ENCODE measurements at places on chromosomes 6 and 20.

DNA sequence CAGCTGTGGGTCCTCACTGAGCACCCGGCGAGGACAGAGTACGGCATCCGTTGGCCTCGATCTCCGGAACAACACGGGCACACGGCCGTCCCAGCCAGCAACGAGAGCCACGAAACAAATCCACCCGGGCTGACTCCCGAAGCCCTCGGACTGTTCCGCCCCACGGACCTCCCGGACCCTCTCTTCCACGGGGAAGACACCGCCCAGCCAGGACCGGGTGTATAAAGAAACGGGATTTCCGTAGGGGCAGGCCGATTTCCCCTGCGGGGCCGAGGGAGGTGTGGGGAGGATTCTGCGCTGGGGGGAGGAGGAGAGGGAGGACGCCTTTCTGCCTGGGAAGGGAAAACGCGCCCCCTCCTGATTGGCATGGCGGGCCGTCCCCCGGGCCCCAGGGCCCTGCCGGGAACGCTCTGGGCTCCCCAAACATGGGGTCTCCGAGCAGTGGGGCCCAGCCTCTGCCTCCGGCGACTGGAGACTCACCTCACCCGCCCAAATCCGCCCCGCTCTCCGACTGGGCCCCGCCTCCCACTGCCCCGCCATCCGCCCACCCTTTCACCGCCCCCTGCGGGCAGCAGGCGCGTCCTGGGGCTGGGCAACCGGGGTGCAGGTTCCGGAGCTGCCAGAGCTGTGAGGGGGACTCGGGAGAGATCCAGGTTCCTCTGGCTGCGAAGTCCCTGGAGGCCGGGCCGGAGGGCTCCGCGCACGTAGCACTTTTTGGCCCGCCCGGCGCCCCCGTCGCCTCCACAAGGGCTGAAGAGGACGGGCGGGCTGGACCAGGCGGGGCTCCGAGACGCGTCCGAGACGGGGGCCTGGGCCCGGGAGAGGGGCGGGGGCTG lies 679 bp upstream of the PPDPF start:
- DNase-seq = peak; percentile 74

GRCh38 chr6:37615564-37616340 lies 81.9 kb downstream of the MDGA1 start:
- DNase-seq = peak; percentile 78

DNA sequence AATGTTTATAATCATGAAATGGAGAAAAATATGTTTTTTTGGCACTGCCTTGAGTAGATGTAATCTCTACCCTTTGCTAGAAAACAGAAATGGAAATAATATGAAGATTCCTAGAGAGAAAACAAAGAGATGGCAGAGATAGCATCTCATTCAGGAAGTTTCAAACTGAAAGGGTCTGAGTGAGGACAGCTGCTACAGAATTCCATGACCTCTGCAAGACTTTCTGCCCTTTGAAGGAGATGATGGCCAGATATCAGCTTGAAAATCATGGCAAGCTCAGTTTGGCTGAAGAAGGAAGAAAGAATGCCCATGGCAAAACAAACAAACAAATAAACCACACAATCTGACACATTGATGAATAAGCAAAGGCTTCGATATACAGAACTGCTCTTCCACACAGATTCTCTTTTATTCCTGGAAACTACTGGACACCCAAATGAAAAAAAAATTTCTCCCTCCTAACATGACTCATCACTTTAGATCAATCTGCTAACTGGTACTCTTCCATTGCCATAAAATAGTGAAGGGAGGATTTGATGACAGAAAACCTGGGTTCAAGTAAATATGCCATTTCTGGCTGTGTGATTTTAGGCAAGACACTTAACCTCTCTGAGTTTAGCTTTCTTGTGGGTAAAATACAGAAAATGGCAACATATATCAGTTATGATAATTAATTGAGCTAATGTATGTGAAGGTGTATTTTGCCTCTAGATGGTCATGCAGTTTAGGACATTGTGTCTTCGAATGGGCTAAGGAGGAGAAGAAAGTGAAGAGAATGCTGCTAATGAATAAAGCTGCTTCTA lies 105.9 kb upstream of the SPACA1 start:
- no peak for DNase-seq

DNA sequence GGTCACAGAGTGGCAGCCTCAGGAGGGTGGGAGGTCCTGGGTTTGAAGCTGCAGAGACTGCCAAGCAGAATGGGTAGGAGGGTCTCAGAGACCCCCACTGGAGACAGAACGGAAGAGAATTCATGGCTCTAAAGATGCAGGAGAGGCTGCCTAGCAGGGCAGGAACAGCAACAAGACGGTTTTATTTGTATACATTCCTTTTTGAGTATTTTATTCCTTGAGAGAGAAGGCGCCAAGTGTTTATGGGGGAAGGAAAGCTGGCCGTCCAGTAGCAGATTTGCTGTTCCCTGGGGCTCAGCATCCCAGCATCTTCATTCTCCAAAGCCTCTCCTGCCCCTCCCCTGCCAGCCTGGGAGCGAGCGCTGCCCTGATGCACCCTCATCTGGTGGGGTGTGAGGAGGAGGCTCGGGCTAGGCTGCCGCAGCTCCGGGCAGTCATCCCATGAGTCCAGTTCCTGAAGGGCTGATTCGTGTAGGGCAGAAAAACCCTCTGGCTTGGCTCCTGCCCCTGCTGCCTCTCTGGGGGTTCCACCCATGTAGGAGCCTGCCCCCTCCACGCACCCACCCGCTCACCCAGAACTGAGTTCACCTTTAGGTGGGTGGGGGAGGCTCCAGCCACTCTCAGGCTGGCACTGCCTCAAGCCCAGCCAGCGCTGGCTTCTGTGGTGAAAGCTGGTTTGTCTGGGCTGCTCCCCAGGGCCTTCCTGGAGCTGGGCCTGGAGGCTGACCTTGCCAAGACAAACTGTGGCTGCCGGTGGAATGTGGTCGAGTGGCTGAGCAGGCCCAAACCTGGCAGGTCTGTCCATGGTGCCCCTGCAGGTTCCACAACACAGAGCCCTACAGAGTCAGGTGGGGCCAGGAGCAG lies 32.4 kb downstream of the CPXM1 start:
- DNase-seq = peak; percentile 75

DNA sequence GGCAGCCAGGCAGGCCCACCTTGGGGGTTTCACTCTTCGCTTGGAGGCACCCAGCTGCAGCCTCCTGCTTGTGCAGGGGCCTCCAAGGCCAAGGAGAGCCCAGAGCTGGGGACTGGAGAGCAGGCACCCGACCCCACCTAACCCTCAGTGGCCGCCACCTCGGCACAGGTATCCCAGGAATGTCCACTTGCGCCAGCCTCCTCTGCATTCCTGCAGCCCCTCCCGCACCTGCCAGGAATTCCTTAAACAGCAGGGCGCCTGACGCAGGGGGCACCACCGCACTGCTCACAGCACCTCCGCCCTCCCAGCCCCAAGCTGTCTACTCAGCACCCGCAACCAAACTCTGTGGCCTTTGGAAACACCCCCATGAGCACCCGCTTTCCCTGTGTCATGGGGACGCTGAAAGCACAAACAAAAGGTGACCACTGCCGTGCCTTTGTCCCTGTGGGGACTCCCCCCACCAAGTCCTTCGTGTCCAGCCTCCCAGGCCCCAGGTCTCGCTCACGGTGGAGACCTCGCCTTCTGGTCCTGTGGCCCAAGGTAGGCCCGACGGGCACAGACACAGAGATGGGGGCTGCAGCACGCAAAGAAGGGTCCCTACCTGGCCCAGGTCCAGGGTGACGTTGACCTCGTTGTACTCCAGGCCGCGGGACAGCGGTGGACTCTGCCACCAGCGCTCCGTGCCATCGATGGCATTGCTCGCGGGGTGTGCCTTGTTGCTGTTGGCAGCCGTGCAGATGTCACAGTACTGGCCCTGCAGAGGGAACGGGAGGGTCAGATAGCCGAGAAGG lies 5.1 kb downstream of the LAMA5 start:
- no peak for DNase-seq

- DNase-seq = peak; percentile 57
These were observed 104.9 kb downstream of the GJA10 start for GRCh38 chr6:89999154-89999553.

DNA sequence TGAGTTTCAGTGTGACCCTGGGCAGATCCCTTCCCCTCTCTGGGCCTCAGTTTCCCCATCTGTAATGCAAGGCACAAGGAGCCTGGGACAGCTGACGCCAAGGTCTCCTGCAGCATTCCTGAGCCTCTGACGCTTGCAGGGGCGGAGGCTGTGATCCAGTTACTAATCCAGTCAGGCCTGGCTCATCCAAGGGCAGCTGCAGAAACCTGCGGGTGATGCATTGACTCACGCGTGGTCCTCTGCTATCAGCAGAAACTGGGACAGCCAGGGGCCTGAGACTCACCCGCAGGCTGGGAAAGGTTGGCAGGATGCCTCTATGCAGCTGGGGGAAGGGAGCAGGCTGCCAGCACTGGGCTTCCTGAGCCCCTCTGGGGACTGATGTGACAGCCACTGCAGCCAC lies 65.0 kb upstream of the SIRPA start:
- peak; percentile 100 for DNase-seq

GRCh38 chr6:144753023-144753705 lies 468.0 kb downstream of the UTRN start:
- DNase-seq = no peak

GRCh38 chr20:9594284-9594875 lies 80.0 kb downstream of the LAMP5 start:
- no peak for DNase-seq

DNA sequence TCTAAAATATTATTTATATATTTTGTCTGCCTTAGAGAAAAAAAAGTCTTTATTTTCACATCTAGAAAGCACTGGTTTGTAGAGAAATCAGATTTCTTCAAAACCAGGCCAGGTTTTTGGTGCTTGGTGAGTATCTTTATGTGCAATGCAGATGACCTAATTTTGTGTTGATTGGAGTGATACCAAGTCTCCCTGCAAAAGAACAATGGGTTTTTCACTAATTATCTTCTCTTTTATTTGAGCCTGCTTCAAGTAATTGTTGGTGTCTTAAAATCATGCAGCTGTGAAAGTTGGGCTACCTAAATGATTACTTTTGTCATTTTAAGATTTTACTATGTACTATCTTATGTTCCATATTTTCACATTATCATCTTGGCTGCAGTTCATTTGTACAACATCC lies 874.7 kb downstream of the TFAP2A start:
- peak; percentile 72 for DNase-seq

DNA sequence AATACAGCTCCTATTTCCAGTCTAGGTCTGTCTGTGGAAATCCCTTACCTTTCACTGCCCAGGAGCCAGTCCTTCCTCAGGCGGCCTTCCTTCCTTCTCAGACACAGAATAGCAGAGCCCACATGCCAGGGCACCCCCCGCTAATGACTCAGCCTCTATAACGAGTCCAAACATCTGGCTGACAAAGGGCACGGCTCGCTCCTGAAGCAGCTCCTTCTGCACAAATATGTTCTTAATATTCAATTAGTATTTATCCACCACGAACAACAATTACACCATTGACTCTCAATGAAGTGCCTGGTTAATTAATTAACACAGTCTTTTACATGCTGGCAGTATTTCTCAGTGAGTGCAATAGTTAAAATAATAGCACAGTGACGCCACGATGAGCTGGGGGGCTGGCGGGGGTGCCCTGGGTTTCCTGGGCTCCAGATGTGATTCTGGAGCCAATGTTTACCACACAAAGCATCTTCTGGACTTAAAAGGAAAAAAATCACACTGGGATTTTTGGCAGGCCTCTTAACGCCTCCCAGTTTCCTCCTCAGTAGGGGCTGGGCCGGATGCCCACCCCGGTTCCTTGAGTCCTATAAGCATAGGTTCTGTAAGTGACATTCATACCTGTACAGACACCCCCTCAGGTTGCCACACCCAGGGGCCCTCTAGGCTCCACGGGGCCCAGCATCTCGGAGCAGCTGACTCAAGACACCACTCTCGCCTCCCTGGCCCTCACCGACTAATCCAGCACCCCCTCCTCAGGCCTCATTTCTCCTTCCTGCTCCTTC lies 158.6 kb upstream of the MLN start:
- peak; percentile 89 for DNase-seq

DNA sequence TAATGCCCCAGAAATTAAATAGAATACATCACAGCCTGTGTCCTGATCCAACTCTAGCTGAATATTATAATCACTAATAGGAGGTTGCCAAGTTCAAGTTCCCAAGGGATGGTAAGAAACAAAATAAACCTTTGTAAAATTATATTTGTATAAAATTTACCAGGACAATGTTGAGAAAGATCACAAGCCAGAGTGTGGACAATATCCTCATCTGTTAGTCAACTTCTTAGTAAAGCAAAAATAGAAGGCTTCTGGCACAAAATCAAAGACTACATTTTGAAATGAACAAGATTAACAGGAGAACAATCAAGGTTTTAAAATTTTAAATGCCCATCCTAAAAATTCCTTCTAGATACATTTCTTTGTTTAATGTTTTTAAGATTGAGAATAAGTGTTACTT lies 290.4 kb upstream of the HSF2 start:
- DNase-seq = no peak

GRCh38 chr6:4041480-4041879 lies 37.5 kb downstream of the FAM217A start:
- no peak for DNase-seq

DNA sequence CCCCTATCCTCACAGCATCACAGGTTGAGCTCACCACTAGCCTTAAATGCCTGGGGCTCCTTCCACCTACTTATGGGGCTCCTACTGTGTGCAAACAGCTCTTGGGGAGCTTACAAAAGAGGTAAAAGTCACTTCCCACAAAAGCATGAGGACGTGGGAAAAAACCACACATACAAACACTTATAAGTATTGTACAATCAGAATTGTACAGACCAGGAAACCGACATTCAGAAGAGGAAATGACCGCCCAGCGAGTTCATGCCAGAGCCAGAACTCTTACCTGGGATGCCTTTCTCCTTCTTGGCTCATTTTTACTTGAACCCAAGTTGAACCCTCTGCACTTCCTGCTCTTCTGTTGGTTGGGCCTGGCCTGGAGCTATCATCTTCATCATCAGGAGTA lies 6.3 kb upstream of the PPP1R16B start:
- no peak for DNase-seq

DNA sequence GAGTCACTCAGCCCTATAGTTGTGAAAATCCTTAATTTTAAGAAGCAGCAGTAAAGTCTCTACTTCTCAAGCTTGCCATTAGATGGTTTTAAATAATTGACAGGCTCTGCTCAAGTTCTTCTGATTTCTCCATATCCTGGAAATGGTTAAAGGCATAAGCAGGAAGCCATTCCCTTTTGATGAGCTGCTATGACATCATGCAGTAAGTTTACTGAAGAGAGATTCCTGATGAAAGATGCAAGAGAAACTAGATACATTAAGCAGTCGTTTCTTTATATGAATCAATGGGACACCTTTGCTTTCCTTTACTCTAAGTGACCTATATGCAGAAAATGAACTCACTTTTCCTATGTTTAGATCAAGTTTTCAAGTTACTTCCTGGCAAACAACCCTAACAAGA lies 9.8 kb downstream of the POPDC3 start:
- peak; percentile 64 for DNase-seq

All from GM23248 (cell line).